ENCODE measurements at places on chromosomes 7 and 10.

GRCh38 chr10:113310347-113310746, 242.5 kb upstream of the HABP2 start:
- DNase-seq: no peak

DNA sequence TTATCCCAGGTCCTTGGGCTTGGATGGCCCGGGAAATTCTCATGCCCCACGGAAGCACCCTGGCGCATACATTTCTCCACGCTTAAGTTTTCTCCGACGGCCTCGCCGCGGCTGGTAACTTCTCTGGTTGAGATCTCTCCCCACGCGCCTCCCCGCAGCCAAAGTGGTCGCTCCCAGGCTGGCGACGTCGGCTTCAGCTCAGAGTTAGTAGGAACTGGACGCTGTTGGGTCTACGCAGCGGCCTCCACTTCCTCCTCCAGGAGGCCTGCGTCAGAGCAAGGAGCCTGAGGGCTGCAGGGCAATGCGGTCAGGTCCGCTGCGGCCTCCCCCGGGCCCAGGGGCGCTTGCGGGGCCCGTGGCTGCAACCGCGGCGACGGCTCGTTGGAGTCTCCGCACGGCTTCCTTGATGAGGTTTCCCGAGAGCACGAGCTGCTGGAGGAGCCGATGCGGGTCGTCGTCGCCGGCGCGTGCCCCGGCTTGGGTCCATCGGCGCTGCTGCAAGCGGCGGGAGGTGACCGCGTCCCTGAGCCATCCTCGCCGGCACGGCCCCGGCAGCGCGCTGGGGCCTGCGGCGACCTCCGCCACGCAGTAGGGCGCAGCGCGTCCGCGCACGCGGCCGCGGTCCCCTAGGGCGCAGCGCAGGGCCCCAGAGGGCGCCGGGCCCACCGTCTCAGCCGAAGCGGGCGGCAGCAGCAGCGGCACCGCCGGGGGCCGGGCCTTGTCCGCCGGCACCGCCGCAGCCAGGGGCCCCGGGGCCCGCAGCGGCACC, 744 bp downstream of the FRAT2 start:
- DNase-seq: no peak

- DNase-seq: no peak
Measured at GRCh38 chr7:157731126-157731525, 394.3 kb downstream of the DNAJB6 start.

DNA sequence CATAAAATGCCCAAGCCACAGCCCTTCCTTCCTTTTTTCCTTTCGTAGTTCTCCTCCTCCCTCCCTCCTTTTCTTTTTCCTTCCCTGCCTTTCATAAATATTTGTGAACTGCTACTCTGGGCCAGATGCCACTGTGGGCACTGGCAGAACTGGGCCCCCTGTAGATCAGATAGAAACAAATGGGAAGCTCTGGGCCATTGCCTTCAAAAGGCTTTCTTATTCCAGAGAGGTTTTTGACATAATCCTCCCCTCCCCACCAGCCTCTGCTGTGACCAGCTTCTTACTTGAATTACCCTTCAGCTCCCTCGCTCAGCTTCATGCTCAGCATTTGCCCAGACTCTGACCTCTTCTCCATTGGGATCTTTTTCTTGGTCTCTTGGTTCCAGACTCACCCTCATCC, 886.8 kb downstream of the LRMDA start:
- DNase-seq: no peak

All from cerebellar nuclear complex (tissue), 1 donor.